ENCODE measurements at places on chromosomes 6 and 20.

DNA sequence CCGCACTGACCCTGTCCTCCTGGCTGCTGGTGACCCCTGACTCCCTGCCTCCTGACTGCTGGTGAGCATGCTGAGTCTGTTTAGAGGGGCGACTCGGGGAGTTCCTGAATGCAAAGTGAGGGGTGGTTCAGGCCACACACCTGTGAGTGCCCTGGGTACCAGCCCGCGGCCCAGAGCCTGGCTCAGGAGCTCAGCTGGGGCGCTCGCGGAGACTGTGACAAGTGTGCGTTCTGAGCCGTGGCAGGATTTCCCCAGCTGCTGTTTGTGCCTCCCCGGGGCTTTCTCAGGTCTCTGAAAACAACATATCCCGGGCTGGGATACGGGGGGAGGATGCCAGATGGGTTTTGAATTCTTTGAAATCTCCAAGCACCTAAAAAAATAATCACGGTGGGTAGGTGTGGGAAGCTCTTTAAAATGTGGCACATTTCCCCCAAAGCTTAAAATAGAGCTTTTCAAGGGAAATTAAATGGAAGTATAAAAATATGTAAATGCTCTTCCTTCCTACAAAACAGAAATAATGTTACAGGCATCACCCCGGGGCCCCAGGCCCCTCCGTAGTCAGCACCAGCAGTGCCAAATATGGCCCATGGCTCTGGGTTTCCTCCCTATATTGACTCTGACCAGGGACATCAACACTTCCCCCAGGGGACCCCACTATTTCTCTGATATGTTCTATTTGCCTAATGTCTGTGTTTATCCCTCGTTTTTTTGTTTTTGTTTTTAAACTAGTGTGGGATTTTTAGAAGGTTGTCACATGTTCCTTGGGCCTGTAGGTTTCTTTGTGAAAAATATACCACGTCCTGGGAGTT, 49.9 kb upstream of the TAGAP start:
- peak; percentile 87 for DNase-seq

- no peak for DNase-seq
Observed at GRCh38 chr6:37725957-37726356, 28.3 kb upstream of the MDGA1 start.

DNA sequence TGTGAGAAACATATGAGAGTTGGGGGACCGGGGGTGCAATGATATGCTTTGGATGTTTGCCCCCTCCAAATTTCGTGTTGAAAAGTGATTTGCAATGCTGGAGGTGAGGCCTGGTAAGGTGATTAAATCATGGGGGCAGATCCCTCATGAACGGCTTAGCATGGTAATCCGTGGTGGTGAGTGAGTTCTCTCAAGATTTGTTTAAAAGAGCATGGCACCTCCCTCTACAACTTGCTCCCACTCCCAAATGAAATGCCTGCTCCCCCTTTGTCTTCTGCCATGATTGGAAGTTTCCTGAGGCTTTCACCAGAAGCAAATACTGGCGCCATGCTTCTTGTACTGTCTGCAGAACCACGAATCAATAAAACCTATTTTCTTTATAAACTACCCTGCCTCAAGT, 2.5 kb downstream of the DEK start:
- DNase-seq, result no peak

GRCh38 chr6:123687864-123688263, 51.1 kb upstream of the TRDN start:
- DNase-seq, result no peak

- DNase-seq, result no peak
Observed at GRCh38 chr6:137305691-137306090, 86.5 kb upstream of the IFNGR1 start.

DNA sequence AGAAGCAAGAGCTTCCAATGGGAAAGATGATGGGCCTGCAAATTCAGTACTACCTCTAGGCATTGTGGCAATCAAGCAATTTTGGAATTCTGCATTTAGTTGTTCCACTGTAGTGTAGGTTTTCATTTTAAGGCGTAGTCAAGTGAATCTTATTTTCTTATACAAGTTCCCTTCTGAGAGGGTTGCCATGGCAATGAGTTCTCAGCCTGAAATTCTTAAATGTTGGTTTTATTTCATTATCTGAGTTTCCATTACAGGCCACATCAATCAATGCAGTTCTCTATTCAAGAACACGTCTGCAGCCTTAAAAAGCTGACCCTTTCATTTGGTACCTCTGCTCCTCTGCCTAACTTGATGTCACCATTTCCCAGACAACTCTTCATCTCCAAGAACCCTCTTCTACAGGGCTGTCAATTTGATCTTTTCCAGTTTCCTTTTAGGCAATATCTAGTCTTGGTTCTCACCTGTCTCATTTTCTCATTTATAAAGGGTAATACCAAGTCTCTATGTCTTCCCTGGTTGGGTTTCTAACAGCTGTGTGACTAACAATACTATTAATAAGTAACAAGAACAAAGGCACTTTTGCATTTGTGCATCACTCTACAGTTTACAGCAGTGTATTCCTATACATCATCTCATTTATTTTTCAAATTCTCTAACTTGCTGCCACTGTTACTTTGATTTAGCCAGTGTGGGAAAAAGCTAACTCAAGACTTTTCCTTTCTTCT, 898.2 kb upstream of the FLRT3 start:
- no peak for DNase-seq

GRCh38 chr6:145886228-145886956, 71.8 kb upstream of the FBXO30 start:
- no peak for DNase-seq

DNA sequence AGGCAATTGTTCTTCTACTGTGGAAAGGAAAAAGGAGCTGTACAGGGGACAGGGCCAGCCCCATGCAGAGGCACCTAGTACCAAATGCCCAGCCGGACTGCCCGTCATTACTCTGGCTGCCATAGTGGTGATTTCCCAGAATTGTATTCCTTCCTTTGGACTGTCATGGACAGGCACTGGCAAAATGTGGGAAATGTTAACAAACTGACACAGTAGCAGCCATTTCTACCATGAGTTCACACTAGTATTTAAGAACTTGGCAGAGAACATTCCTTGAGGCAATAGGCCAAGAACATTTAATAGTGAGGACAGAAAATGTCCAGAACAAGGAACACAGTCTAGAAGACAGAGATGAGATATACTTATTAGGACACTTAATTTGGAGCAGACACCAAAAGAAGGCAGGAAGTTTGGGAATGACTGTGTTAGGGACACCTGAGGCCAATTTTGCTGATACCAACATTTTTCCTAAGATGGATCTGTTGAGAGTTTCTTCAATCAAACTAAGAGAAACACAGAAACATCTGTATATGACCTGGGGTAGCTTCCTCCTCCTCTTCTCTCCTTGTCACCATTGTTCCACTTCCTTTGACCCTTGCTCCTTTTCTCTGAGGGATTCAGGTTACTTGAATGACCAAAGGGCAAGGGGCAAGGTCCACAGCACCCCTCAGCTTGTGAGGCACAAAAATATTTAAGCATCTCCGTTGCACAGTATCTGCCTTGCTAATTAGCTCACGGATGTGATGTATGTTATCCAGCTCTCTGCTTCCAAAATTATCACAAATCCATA, 14.9 kb downstream of the ADTRP start:
- DNase-seq, result no peak

GRCh38 chr6:90227213-90227612, 69.4 kb downstream of the BACH2 start:
- no peak for DNase-seq

DNA sequence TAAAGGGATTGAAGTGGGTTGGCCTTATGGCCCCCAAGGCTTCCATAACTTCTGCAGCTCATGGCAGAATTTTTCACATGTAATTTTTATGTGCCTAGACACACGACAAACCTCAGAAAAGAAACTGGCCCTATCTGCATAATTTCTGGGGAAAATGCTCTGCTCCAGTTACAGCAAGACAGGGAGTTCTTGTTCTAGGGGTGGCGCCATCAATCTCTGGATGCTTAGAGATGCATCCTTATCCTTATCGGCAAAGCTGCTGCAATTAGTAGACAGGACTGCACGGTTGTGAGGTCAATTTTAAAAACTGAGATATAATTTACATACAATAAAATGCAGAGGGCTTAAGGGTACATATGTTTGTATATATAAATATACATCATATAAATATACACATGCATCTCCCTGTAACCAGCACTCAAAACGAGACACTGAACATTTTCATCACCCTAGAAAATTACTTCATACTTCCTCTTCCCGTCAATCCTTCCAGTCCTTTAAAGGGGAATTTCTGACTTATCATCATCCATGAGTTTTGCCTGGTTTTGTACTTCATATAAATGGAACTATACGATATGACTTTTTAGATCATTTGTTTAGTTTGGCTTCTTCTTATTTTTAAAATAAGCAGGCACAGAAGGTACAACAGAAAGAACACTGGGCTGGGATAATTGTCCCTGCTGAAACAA, 10.2 kb downstream of the ELMO2 start:
- no peak for DNase-seq

DNA sequence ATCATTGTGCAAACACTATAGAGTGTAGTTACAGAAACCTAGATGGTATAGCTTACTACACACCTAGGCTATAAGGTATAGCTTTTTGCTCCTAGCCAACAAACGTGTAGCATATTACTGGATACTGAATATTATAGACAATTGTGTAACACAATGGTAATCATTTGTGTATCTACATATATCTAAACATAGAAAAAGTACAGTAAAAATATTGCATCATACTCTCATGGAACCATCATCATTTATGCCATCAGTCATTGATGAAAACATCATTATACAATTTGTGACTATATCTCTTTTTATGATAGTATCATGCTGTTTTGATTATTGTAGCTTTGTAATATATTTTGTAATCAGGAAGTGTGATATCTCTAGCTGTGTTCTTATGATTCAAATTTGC, 21.0 kb upstream of the HCRTR2 start:
- DNase-seq, result no peak

- DNase-seq, result no peak
Observed at GRCh38 chr6:154319231-154319858, 37.3 kb downstream of the IPCEF1 start.

GRCh38 chr6:170200458-170200891, 90.4 kb downstream of the DLL1 start:
- DNase-seq, result no peak

- DNase-seq, result no peak
Observed at GRCh38 chr20:44405257-44405656, 49.8 kb downstream of the HNF4A start.

- DNase-seq, result no peak
Observed at GRCh38 chr6:5423251-5423650, 161.9 kb downstream of the FARS2 start.

DNA sequence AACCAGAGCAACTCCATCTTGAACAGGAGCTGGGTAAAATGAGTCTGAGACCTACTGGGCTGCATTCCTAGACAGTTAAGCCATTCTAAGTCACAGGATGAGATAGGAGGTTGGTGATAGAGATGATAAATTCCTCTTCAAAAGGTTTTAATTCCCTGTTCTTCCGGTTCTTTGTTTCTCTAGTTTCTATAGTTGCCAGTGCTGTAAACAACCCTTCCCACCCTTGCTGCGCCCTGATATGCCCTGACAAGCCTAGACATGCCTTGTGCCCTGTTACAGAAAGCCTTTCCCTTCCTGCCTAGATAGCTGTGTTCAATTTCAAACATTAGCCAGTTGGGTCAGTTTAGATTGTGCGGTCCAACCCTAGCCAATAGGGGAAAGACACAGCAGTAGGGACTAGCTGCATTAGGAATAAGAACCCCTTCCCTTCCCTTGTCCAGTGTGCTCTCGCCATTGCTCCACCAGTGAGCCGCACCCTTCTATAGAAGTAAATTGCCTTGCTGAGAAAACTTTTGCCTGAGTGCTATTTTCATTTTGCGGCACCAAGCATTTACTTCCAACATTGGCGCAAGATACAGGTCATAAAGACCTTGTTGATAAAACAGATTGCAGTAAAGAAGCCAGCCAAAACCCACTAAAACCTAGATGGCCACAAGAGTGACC, 52.5 kb upstream of the CCN2 start:
- DNase-seq, result no peak

DNA sequence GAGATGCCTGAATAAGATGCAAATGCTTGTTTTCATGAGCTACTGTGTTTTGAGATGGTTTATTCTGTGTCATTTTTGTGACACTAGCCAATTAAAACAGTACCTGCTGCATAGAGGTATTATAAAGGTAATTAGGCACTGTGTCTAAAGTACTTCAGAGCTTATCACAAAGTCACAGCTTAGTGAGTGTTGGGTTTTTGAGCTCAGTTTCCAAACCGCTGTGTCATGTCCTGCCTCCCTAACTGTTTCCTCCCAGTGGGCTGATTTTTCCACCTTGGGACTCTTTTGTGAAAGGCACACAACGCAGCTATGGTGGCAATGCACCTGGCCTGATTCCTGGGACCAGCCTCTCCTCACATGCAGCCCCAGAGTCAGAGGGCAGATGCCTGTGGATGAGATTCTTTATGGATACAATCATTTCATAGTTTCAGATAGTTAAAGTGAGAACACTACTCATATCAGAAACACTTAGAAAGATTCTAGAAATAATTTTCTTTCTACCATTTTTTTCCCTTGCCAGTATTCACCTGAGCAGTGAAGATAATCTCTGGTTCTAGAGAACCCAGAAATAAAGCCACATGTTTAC, 41.3 kb upstream of the TAGAP start:
- no peak for DNase-seq

DNA sequence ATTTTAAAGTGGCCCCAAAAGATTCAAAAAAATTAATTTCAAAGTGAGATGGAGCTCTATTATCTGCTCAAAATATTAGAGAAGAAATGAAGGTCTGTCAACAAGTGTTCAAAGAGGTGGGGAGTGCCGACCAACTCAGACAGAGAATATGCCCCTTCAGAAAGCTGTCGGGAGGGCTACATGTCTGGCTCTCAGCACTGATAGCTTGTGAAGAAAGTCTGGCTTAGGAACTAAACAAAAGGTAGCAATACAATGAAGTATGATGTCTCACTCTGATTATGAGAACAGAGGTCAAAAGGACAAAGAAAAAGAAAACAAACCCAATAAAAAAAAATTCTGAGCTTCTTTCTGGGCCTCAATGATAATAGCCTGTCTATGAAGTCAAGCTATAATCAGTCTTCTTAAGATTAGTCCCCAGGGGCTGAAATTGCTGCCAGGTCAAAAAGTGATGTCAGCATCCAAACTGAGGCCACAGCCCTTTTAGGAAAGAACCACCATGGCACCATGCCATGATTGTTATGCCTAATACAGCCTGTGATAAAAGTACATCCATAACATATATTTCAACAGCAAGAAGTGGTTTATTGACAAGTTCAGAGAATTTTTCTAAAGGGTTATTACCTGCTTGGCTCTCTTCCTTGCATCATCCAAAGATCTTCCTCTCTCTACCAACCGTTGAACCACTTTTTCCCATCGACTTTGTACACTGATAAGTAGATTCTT, 150.9 kb downstream of the DST start:
- no peak for DNase-seq

GRCh38 chr6:37531437-37532036, 31.8 kb upstream of the CCDC167 start:
- DNase-seq, result no peak

DNA sequence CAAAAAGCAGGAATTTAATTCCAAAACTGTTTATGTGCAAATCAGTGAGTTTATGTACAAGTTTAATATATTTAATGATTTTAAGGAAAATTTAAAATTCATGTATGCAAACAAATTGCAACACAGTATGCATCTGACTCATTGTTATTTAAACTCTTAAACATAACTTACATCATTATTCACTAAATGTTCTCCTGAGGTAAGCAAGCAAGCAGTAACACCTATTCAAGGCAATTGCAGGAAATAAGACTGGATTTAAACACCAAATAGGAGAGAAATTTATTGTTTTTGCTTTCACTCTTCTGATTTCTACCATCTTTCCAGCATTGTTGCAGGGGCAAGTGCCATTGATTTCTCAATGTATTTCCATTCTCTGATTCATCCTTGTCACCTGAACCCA, 239.5 kb downstream of the TFAP2A start:
- DNase-seq, result no peak

- DNase-seq, result no peak
Observed at GRCh38 chr6:122995921-122996793, at the start of gene CLVS2. TSS of gene CLVS2 (plus strand) at chr6:122996235. CDS start at chr6:122997778, 1,543 bp downstream.
